Calu3 (cell line): ENCODE measurements at places on chromosomes 4 and X.
A peak's percentile ranks its signal among the peaks of the same experiment; 100 is the strongest.

GRCh38 chr4:169885893-169886292, 128.1 kb upstream of the HPF1 start:
- H3K27me3 ChIP-seq, result no peaks in the 10 kb centered on the region
- no peak overlapping the region for H3K4me3 ChIP-seq
- no peaks in the 10 kb centered on the region for H3K36me3 ChIP-seq
- DNase-seq, result no peak

DNA sequence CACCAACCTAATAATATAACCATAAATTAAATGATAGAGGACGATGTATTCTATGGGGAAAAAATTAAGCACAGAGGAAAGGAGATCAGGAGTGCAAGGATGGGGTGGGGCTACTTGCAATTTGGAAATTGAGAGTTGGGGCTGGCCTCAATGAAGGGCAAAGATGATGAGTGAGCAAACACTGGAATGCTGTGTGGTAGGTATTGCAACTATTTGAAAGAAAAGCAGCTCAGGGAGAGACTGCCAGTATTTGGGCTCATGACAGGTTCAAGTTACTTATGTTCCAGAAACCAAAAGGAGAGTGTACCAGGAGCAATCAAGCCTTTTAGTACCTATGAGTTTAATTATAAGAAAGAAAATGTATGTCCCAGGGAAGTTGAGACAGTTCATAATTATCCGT, 47.4 kb downstream of the ASIC5 start:
- no peaks in the 10 kb centered on the region for H3K27me3 ChIP-seq
- no peak for DNase-seq
- no peak overlapping the region for H3K27ac ChIP-seq
- no peak overlapping the region for H3K4me3 ChIP-seq

DNA sequence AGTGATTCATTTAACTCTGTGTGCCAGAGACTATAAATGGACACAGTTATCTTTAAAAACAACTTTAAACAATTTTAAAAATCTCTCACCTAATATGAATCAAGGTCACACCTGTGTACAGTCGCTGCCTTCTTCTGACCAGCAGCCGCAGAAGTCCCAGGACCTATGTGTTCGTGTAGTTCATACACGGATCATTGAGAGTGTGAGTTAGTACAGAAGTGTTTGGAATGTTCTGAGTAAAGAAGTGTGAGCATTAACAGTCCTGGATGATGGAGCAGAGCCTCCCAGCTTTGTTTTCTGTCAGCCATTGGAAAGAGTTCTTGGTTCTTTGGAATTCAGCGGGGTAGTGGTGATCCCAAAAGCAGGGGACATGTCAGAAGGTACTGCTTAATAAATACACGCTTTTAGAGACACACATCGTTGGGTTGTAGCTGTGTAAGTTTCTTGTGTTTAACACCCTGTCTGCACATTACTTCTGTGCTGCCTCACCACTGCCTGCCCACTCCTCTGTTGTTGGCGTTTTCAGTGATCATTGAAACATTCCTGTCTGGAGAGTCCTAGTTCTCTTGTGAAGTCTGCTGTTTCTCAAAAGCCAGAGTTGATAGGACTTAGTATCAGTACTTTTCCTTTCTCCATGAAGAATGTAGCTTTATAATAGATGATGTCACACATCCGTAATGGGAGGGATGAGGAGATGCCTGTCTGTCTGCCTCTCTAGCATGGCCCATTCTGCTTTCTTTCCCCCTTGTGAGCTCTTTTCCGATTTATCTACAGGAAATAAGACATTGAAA, 90.6 kb downstream of the PTTG2 start:
- no peak overlapping the region for H3K4me3 ChIP-seq
- no peaks in the 10 kb centered on the region for H3K36me3 ChIP-seq
- no peak for DNase-seq
- no peaks in the 10 kb centered on the region for H3K27me3 ChIP-seq
- no peaks in the 10 kb centered on the region for H3K4me1 ChIP-seq

GRCh38 chr4:178395798-178396197, 953.6 kb upstream of the AGA start:
- H3K36me3 ChIP-seq, result no peaks in the 10 kb centered on the region
- H3K27ac ChIP-seq, result no peak overlapping the region
- no peaks in the 10 kb centered on the region for H3K4me1 ChIP-seq
- H3K4me3 ChIP-seq, result no peak overlapping the region

DNA sequence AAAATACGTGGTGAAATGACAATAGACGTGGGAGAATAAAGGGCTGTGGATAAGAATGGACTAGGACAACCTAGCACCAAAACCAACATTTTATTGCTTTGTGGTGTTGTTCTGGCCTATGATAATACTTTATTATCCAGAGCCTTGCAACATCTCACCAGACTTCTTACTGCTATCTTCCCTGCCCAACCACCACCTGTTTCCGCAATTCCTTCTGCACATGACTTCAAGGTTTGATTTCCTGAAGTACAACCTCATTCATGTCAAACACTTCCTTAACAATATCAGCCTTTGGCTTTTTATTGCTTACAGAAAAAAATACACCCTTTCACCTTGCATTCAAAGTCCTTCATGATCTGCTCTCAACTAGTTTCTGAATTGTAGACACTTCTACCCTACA, 84.8 kb downstream of the RTL3 start:
- no peaks in the 10 kb centered on the region for H3K36me3 ChIP-seq
- DNase-seq, result no peak
- no peaks in the 10 kb centered on the region for H3K27me3 ChIP-seq

GRCh38 chr4:153784166-153784699, 4.7 kb downstream of the SFRP2 start:
- no peak overlapping the region for H3K4me3 ChIP-seq
- no peak overlapping the region for H3K27ac ChIP-seq
- no peak for DNase-seq
- H3K36me3 ChIP-seq, result no peaks in the 10 kb centered on the region
- H3K27me3 ChIP-seq, result peaks cover 12% of the 10 kb centered on the region

DNA sequence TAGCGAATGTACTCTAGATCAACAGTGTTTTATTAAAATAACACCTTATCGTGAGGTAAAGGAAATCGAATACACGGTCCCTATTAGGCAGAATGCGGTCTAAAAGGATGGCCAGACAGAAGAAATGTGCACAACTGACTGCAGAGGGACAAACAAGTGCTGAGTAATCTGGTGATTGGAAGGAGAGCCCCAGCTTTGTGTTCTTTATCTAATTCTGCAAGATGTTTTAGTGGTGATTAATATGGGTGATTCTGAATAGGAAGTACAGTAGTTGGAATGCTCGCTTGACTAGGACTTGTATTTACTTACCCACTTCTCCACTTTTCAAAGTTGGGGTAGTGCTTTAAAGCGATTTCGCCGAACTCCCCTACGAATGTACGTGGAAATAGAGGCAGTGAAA, 1.2 kb downstream of the WDR44 start:
- H3K36me3 ChIP-seq, result peaks cover 26% of the 10 kb centered on the region
- peak overlapping the region; percentile 94 for H3K4me3 ChIP-seq
- peak overlapping the region; percentile 95 for H3K27ac ChIP-seq

DNA sequence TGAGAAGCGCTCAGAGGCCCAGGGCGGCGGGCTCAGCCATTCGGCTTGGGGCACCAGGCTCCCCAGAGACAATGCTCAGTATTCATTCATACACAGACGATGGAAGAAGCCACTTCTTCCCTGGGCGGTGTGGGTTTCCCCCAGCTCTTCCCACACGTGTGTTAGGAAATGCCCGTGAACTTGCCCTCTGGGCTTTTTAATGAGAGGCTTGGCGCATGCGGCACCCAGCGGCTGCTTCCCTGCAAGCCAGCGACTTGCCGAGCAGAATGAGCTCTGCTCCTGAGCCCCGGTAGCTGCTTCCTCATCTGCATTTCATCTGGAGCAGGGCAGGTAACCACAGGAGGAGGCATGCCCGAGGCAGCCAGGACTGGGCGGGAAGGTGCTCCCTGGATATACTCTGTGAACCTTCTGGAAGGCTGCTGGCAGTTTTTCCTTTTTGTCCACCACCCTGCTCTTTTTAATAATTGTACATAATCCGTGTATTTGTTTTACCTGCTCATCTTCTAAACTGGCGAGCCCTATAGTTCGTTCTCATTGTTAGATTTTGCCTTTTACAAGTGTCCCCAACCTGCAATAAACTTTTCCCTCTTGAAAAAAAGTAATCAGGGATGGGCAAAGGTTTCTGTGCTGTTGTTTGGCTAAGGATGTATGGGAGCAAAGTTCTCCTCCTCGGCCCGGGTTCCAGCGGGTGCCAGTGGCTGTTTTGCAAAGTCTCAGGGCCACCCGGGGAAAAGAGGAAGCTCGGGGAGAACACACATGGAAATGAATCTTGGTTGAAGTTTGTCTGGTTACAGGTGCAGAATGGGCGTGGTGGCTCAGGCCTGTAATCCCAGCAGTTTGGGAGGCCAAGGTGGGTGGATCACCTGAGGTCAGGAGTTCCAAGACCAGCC, 178.8 kb downstream of the DCLK2 start:
- no peak overlapping the region for H3K27ac ChIP-seq
- H3K36me3 ChIP-seq, result no peaks in the 10 kb centered on the region
- no peaks in the 10 kb centered on the region for H3K27me3 ChIP-seq
- peak; percentile 5 for DNase-seq
- H3K4me1 ChIP-seq, result no peaks in the 10 kb centered on the region

DNA sequence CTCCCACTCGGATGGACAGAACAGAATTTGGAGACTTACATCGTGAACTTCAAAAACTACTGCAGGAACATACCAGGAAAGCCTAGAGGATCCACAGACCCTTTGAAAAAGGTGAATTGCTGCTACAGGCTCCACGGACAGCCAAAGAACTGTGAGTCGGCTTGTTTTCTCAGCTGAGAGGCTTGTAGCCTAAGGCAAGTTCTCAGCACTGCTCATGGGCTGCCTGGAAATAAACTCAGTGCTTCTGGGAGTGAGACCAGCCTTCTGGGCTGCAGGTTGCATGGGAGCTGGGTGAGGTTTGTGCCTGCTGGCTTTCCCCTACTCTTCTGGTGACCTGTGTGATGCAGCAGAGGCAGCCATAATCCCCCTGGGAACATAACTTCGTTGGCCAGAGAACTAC, 1397.6 kb downstream of the FAM133A start:
- no peaks in the 10 kb centered on the region for H3K36me3 ChIP-seq
- H3K27ac ChIP-seq, result no peak overlapping the region
- no peak overlapping the region for H3K4me3 ChIP-seq
- DNase-seq, result no peak

GRCh38 chr4:149897783-149898182, 82.1 kb upstream of the IQCM start:
- no peaks in the 10 kb centered on the region for H3K27me3 ChIP-seq
- DNase-seq, result no peak
- no peaks in the 10 kb centered on the region for H3K4me1 ChIP-seq
- H3K27ac ChIP-seq, result no peak overlapping the region
- no peaks in the 10 kb centered on the region for H3K36me3 ChIP-seq

- no peak for DNase-seq
- H3K27me3 ChIP-seq, result no peaks in the 10 kb centered on the region
- no peaks in the 10 kb centered on the region for H3K4me1 ChIP-seq
- H3K36me3 ChIP-seq, result no peaks in the 10 kb centered on the region
Measured at GRCh38 chr4:177008071-177008835, 215.5 kb upstream of the VEGFC start.
